ENCODE measurements at places on chromosomes 7 and 10.

GRCh38 chr7:7731732-7732131 is 13.3 kb upstream of the RPA3 start:
- DNase-seq: no peak

GRCh38 chr10:47400251-47400650 is 16.2 kb upstream of the ZNF488 start:
- DNase-seq: no peak

- DNase-seq: no peak
Observed at GRCh38 chr10:132486539-132487121, 51.0 kb upstream of the INPP5A start.

DNA sequence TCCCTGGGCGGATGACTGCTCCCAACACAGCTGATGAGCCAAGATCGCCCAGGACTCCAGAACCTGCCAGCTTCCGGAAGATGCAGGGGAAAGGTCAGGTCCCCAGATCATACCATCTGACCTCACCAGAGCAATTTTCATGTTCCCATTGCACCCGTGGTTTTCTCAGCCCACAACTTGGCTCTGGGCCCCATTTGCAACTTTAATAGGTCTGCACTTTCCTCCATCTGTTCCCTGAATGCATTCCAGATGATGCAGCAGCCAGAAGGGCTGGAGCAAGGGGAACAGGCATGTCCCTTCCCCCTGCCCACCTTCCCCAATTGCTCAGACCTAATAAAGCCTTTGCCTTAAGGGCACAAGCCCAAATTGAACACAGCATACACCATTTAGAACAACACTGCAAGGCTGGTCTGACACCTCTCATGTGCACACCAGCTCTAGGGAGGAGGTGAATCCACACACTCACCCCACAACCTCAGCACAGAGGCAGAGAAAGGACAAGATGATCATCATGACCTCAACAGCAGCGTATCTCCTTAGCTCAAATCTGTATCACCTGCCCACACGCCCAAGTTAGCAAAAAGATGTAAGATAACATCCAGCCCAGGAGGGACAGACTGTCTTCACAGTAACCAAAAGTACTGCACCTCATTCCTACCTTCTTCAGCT is 87.5 kb downstream of the PLXNA4 start:
- no peak for DNase-seq

DNA sequence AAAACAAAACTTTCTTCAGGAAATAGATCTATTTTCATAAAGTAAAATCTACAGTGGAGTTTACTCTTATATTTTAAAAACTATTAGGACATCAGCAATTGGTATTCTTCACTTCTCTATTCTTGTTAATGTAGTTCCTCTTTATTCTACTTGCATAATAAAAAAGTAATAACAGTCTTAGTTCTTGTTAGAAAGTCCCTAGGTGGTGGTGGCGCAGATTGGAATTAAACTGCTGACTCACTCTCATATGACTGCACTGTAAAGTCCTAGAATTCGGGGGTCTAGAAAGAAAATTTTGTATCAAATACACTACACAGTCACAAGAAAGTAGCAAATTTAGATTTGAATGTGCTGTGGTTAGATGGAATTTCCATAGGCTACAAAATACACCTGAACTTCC is 44.6 kb upstream of the TES start:
- no peak for DNase-seq

DNA sequence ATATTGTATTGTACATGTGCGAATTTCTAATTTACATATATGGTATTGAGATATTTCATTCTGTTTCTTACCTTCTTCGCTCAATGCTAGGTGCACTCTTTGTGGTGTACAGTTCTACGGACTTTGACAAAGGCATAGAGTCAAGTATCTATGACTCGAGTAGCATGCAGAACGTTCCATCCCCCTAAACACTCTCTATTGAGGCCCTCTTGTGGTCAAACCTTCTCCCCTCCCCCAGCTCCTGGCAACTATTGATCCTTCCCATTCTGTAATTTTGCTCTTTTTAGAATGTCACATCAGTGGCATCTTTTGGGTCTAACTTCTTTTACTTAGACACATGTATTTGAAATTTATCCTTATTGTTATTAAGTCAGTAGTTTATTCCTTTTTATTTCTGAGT is 30.7 kb upstream of the GDF10 start:
- no peak for DNase-seq

DNA sequence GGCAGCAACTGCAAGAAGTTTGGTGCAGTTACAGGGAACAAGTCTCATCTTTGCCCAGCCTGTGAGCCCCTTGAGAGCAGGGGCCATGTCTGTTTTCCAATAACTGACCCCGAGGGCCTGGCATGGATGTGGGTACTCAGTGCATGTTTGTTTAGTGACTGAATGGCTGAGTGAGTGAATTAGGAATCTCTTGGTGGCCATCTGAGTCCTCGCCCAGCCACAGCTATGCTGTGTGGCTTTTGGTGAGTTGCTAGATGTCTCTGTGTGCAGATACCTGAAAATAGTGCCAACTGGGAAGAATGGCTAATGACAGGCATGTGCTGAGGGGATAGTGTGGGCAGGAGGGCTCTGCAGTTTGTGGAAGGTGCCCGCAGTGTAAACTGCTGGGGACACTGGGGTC is 54.4 kb upstream of the PCBD1 start:
- DNase-seq: no peak

- DNase-seq: no peak
Observed at GRCh38 chr7:80637911-80638765, at the start of gene CD36. TSS of gene CD36 (plus strand) at chr7:80638642. CDS start at chr7:80646741, 8,099 bp downstream.

DNA sequence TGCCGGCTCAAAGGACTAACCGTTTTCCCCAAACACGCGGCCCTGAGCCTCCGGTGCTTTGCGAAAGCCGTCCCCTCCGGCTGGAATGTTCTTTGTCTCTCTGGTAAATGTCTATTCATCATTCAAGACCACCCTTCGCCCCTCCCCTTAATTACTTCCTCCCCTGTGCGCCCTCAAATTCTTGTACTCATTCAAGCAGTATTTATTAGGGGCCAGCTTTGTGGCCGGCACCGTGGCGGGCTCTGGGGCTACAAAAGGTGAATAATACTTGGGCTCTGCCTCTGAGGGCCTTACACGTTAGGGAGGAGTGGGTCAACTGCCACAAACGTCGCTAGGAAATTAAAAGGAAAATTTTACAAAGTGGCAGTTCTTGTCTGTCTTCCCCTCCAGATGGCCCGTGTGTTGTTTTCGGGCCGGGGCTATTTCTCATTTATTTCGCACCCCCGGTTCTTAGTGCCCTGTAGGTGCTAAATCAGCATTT is 1.5 kb upstream of the MEST start:
- DNase-seq: no peak

DNA sequence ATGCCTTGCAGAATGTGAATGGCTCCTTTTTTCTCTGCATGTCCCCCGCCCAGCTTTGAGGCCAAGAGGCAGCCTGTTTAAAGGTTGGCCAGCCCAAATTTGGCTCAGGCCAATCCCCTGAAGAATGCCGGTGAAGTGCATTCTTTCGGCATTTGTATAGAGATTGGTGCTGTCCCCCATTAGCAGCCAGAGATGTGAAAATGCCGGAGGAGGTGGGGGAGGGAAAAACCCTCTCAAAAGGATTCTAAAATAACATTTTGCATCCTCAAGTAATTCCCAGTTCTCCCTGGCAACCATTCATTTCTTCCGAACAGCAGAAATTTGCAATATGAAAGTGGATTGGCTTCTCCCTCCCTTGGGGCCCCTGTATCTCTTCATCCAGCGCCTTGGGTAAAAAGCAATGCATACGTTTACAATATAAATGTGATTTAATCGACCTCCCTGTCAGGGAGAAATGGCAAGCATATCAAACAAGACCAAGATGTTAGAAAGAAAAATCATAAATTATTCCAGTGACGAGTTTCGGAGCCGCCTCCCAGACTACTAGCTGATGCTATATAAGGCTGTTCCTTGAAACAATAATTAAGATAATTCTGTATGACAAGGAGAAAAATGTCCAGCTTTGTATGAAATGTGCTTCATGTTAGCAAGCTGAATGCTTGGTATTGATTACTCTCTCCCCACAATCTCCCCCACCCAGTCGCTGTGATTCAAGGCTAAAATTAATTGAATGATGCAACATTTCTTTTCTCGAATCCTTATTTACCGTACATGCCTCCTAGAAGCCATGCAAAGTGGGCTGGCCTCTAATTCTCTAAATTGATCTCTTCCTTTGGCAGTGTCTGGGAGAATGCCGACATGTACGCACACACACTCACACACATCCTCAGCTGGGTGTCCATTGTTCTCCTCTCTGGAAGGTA is 323.7 kb downstream of the RPS24 start:
- no peak for DNase-seq

DNA sequence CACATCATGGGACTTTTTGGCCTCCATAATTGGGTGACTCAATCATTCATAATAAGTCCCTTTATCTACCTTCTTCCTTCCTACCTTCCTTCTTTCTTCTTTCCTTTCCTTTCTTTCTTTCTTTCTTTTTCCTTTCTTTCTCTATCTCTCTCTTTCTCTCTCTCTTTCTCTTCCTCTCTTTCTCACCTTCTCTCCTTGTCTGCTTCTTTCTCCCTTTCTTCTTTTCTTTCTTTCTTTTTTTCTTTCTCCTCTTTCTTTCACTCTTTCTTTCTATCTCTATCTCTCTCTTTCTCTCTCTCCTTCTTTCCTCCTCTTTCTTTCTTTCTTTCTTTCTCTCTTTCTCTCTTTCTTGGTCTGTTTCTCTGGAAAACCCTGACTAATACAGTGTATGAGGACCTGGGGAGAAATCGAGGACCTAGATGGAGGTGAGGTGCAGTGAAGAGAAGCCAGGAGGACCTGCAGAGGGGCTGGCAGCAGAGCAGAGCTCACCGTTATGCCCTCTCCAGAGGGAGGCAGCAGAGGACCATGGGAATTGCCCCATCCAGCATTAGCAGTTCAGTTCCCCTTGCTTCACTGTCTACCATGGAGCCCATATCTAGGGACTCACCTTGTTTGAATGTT is 52.7 kb upstream of the BTRC start:
- no peak for DNase-seq
